DND-41 (cell line): ENCODE measurements at places on chromosomes 6 and 20.

- DNase-seq: peak; percentile 25
These were observed 13.3 kb downstream of the ELOVL5 start for GRCh38 chr6:53335224-53335994.

- DNase-seq: no peak
These were observed 92.7 kb downstream of the TRERF1 start for GRCh38 chr6:42359021-42359420.

GRCh38 chr20:39048000-39048696 is 86.0 kb downstream of the DHX35 start:
- peak; percentile 70 for DNase-seq

- DNase-seq: no peak
These were observed 84.3 kb upstream of the ESR1 start for GRCh38 chr6:151723152-151723551.

- no peak for DNase-seq
These were observed 268.9 kb downstream of the PREX1 start for GRCh38 chr20:48558906-48559305.

GRCh38 chr20:47727170-47727880 is 58.0 kb downstream of the SULF2 start:
- peak; percentile 56 for DNase-seq

DNA sequence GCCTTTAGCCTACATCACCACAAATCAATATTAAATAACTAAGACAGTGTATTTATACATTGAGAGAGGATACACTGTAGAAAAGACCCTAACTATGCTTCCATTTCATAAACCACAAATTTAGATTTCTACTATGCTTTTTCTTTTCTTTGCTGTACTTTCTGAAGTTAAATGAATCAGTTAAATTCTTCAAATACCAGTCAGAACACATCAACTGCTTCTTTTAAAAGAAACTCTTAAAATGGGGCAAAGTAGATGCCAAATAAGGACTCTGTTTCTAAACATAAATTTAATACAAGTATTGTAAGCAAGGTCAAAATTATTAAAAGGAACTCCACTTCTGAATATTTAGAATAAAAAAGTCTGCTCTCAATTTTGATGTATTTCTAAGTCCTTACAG is 76.9 kb downstream of the GMDS start:
- DNase-seq: no peak

DNA sequence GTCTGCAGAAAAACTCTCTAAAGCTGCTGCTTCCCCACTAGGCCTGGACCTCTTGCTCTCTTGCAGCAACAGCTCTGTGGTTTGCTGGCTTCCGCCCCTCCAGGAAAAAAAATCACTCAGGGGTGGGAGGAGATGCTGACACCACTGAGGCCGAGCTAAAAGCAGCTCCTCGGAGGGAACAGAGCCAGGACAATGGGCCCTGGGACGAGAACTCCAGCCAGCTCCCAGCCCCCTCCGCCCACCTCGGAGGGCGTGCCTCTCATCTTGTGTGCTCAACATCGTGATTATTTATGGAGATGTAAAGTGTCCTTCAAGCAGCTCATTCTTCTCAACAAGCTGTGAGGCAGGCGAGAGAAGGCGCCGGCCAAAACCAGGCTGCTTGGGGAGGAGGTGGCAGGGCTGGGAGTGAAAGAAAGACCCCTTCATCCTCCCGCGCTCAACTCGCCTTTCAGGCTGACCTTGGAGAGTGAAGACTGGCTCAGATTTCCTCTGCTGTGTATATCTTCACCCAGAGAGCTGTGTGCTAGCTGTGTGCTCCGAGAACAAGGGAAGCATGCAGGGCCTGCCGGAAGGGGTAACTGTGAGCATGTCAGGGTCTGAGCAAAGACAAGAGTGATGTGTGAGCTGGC is 53.5 kb upstream of the LRFN2 start:
- peak; percentile 74 for DNase-seq

GRCh38 chr6:30530014-30530413 is 26.3 kb downstream of the GNL1 start:
- DNase-seq: no peak

DNA sequence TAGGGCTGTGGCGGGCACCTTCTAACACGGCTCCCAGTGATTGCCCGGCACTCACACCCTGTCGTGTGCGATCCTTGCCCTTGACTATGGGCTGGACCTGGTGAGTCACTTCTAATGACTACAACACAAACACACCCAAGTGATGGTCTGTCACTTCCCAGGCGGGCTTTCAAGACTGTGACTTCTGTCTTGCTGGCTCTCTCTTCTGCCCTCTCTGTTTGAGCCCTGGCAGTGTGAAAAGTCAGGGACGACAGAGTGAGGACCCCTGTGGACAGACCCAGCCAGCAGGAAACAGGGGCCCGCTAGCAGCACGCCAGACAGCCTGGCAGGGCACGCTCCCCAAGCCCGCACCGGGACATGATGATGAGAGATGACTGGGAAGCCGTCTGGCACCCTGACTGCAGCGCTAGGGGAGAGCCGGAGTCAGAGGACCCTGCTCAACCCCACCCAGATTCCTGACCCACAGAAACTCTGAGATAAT is 43.0 kb downstream of the KIF16B start:
- DNase-seq: no peak

DNA sequence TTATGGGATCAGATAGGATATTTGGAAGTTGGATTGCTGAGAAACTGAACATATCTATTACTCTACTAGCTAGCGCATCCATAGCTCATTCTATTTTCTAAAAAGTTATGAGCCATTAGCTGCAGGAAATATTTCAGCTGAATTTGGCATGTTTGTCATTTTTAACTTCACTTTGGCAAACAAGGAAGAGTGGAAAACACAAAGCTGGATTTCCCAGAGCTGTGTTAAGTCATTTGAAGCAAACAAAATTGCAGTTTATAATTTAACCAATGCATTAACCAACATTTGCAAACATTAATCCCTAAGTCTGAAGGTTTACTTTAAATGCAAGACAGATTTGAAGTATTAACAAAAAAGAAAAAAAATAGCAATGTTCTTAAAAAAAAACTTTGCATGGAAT is 1.2 kb downstream of the ALDH8A1 start:
- DNase-seq: no peak

GRCh38 chr6:346386-347030 is 45.0 kb upstream of the IRF4 start:
- DNase-seq: no peak

- no peak for DNase-seq
These were observed 11.4 kb downstream of the HECA start for GRCh38 chr6:139146317-139146726.

DNA sequence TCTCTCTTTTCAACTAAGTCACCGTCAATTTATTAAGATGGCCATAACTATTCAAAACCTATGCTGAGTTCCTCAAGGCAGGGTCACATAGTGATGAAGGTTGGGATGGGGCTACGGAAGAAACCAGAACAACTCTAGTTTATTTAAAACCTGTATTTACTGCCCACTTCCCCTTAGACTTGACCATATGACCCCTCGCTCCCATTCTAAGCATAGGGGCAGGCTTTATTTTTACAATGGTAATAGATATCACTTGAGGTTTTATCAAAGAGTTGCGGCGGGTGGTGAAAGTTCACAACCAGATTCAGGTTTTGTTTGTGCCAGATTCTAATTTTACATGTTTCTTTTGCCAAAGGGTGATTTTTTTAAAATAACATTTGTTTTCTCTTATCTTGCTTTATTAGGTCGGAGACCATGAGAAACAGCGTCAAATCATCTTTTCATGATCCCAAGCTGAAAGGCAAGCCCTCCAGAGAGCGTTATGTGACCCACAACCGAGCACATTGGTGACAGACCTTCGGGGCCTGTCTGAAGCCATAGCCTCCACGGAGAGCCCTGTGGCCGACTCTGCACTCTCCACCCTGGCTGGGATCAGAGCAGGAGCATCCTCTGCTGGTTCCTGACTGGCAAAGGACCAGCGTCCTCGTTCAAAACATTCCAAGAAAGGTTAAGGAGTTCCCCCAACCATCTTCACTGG is 5.5 kb downstream of the EDN1 start:
- no peak for DNase-seq

- no peak for DNase-seq
These were observed 82.9 kb upstream of the MARCKS start for GRCh38 chr6:113774127-113774825.

- no peak for DNase-seq
These were observed 36.9 kb upstream of the ID1 start for GRCh38 chr20:31568041-31568731.

- DNase-seq: peak; percentile 77
These were observed 81.9 kb upstream of the E2F3 start for GRCh38 chr6:20319520-20320357.

DNA sequence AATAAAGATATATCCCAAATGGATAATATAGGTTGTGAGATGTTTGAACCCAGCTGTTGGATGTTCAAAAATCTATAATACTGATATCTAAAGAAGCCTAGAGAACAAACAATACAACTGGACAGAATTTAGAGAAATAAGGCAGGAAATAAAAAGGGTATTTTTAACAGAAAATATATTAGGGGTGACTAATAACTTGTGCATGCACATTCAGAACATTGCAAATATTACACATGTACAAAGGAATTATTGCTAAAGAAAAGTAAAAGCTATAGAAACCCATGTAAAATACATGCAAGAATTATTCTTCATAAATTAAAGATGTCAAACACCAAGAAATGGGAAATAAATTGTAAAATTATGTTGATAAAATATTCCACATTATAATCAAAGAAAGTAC is 32.7 kb upstream of the HCRTR2 start:
- no peak for DNase-seq

- DNase-seq: no peak
These were observed 63.3 kb upstream of the CARMIL1 start for GRCh38 chr6:25215881-25216280.

DNA sequence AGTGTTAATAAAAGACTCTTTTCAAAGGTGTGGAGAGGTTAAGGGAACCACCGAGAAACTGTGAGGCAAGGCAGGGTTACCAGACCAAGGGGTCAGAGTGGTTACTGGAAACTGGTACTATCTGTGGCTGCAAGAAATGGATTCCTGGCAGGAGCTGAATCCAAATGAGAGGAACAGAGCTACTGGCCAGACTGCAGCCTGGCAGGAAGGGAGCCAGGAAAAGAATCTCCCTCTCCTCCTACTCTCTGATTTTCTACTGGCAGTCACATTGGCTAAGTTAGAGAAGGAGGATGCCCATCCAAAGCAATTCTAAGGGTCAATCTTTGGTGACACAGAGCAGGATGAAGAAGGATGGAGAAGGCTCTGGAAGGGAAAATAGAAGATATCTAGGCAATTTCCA is 211.5 kb downstream of the GRM1 start:
- DNase-seq: no peak

DNA sequence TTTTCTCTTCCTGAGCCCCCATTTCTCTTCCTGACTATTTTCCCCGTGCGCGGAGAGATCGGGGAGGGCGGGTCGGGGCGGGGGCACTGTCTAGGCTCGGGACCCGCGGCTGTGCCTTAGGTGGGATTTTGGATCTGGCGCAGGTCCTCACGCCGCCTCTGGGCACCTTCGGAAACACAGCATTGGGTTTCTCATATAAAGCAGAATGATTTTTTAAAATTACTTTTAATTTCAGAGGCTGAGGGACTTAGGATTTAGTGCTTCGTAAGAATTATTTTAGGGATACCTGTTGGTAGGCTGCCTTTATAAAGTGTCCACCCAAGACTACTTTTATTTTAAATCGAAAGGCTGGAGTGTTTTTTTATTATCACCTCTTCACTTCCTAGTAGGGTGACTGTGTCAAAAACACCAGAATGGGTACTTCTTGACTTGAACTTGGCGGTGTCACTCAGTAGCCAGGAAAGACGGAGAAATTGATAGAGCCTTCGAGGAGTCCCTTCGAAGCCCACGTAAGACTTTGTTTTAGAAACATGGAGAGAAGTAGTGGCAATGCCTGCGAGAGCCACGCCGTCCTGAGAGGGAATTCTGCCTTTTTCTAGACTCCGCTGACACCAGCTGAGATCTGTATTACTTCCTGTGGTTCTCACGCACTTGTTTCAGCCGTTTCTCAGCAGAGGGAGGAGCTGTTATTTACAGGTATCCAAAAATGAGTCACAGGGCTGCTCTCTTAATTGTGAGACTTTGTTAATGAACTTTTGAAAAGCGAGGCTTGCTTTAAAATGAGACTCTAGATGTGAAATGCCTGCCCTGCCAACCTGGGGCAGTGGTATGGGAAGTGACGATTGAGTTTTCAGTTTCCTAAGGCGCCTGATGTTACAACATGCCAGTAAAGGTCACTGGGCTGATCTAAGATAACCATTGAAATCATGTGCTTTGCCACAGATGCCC is 667 bp downstream of the STX11 start:
- peak; percentile 56 for DNase-seq

DNA sequence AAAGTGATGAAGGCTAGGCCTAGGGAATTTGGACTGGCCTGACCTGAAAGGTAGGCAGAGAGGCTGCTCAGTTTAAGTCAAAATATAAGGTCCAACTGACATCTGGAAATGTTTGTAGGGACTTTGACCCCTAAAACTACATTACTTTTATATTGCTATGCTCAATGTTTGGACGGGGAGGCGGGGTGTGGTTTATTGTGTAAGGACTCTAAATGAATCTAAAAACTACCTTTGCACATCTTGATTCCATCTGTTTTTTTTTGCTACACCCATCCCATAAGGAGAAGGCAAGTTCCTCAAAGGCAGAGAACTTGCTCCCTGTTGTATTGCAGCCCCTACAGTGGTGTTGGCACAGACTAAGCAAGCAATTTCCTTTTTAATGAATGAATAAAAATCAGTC is 227.1 kb downstream of the HACE1 start:
- DNase-seq: no peak

DNA sequence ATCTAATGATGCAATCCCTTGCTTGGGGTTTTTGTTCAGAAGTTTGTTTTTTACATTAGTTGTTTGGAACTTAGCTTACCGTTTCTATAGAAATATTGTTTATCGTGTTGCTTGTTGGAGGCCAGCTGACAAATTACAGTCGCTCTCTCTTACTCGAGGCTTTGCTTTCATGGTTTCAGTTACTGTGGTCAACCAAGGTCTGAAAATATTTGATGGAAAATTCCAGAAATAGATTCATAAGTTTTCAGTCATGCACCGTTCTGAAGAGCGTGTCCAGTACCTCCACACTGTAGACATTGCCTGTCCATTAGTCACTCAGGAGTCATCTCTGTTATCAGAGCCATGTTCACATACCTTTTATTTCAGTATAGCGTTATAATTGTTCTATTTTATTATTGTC is 47.9 kb downstream of the DEK start:
- DNase-seq: no peak

GRCh38 chr20:18729231-18729825 is 84.3 kb upstream of the SCP2D1 start:
- DNase-seq: no peak

DNA sequence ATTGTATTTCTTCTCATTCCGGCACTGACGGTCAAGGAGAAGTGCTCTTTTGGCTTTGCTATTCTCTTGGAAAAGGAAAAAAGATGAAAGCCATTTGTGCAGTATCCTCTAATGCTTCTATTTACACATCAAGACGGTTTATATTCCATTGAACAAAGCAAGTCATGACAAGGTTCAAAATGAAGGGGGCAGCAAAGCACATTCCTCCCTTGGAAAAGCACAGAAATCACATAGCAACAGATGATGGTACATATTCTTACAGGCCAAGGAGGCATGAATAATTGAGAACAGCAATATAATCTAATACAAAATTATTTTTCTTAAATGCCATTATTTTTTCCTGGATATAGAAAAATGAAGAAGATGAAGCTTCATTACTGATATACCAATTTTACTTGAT is 508.2 kb upstream of the JAG1 start:
- DNase-seq: no peak

- DNase-seq: peak; percentile 69
These were observed 23.0 kb downstream of the ZBP1 start for GRCh38 chr20:57596998-57597939.
